ENCODE measurements at places on chromosomes 7 and 10.

GRCh38 chr10:86262688-86263181 is 103.9 kb downstream of the GRID1 start:
- no peak for DNase-seq

DNA sequence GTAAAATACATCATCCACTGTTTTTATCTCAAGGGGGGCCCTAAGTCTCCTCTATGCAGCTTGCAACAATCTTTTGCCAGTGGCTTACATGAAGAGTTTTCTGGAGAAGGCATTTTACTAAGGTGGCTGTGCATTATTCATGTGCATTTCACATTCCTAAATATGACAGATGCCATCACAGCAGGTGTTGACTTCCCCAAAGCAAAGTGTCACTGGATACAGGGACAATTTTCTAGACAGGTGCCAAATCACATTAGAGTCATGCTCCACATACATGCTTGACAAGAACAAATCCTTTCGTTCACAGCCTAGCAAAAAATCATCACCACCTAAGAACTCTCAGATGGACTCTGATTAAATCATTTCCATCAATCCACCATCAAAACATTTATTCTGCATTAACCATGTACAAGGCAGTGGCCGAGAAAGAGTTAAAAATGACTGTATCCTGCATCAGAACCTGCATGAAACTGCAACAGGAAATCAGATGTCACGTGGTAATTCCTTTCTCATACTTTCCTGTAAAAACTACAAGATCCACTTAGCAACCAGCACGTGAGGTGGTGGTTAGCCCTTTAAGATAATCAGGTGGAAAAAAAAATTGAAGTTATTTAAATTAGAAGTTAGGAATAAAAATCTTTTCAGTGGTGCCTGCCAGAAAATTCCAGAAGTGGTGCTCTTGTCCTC is 88.2 kb upstream of the AFAP1L2 start:
- DNase-seq = no peak

DNA sequence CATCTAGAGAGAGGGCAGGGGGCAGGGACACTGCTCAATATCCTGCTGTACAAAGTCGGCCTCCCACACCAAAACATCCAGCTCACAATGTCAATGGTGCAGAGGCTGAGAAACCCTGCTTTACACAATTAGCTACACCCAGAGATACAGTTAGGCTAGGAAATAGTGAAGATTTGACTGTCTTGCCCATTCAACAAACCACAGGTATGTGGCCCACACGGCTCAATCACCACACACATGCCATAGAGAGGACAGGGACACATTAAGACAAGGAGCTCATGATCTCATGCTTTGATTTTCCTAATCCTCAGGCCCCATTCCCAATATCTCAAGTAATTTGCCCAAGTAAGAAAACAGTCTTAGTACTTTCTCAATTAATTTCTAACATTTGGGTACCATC is 110.4 kb downstream of the OSBPL3 start:
- no peak for DNase-seq

DNA sequence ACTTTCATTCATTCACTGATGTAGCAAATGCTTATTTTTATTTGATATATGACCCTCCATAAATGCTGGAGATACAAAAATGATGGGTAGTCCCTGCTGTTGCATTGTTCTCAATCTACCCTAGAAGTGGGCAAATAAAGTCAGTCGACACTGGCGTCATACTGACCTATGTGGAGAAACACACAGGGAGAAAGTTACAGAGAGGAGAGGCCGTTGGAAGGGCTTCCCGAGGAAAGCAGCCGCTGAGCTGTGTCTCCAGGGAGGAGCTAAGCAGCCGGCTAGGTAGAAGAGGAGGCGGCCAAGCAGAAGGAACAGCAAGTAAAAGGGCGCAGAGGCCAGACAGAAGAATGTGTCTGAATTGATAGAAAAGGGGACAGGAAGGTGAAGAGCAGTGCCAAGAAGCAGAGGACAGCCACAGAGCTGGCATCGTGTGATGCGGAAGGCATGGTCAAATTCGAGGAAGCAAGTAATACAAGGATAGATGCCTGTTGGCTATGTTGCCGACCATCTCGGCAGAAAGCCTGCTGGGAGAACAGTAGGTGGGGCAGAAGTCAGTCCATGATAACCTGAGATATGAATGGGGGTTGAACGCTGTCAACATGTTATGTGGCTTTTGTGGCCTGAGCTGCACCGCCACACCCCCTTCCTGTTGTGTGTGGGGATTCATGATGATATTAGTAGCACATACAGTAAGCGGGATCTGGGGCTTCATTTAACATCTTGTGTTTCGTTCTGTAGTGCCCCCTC is 25.9 kb downstream of the ST8SIA6 start:
- DNase-seq = no peak

All from neural crest cell (in vitro differentiated cells).